Ascending aorta (tissue), 2 donors: ENCODE measurements at places on chromosomes 13 and 19. TPM values are rescaled to one million over a fixed set of nuclear protein-coding genes. Genes with fewer than 3 reads are reported as not detected.

BEST2 gene
- total RNA-seq = not detected

RPL28 gene
- total RNA-seq = 542 TPM

SLC7A9 gene
- not detected for total RNA-seq

GRCh38 chr13:74870865-74871264, 611.1 kb downstream of the TBC1D4 start:
- no peak for DNase-seq

GRCh38 chr13:66716538-66716937, 513.6 kb downstream of the PCDH9 start:
- DNase-seq = no peak

- DNase-seq = no peak
Measured at GRCh38 chr19:45590300-45591003, 5.8 kb upstream of the OPA3 start.

- no peak for DNase-seq
Measured at GRCh38 chr19:31483226-31483857, 134.1 kb upstream of the TSHZ3 start.

- DNase-seq = no peak
Measured at GRCh38 chr13:21638319-21639282, 32.3 kb upstream of the FGF9 start.

DNA sequence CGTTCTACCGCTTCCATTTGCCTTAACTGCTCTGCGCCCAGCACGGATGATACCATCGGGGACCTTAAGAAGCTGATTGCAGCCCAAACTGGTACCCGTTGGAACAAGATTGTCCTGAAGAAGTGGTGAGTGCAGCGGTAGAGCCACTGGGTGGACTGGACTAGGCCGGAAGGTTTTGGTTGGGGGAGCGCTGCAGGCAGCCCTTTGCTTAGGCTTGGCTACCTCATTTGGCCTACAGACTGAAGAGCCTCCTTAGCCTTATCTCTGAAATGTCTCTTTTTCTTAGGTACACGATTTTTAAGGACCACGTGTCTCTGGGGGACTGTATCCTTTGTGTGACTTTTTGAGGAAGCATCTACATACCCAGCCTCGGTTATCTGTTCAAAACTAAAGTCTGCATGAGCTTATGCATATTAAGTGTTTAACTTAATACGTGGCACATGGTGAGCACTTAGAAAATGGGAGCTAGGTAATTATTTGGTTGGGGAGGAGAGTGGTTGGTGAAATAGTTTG, 889 bp downstream of the UBL5 start:
- DNase-seq = no peak

DNA sequence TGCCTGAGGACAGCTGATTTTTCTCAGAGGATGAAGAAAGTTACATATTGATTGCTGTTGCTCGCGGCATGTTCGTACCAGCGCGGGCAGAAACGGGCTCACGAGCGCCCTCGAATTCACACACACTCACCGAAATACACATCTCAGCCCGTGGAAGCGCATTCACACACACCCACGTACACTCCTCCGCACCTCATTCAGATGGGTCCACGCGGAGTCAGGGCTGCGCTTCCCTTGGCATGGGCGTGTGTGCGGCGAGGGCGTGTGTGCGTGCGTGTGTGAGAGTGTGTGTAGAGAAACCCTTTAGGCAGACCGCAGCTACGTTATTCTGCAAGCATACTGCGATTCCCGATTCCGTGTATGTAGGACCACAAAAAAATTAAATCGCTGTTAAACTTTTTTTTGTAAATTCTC, 2.1 kb upstream of the PCDH17 start:
- no peak for DNase-seq

DNA sequence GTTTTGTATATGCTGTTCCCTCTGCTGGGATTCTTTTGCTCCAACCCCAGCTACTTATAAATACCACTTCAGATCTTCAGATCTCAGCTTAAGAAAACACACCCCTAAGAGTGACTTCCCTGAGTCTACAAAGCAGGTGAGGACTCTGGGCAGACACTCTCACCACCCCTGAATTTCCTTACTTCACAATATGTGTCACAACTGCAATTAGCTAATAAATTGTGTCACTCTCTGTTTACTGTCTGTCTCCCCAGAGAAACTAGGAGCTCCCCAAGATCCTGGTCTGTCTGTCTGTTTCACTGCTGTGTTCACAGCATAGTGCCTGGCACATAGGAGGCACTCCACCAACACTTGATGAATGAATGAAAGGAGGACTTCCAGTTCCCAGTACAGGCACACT, 14.4 kb downstream of the CEBPA start:
- no peak for DNase-seq

- DNase-seq = no peak
Measured at GRCh38 chr19:50494186-50495019, 16.6 kb downstream of the JOSD2 start.

DNA sequence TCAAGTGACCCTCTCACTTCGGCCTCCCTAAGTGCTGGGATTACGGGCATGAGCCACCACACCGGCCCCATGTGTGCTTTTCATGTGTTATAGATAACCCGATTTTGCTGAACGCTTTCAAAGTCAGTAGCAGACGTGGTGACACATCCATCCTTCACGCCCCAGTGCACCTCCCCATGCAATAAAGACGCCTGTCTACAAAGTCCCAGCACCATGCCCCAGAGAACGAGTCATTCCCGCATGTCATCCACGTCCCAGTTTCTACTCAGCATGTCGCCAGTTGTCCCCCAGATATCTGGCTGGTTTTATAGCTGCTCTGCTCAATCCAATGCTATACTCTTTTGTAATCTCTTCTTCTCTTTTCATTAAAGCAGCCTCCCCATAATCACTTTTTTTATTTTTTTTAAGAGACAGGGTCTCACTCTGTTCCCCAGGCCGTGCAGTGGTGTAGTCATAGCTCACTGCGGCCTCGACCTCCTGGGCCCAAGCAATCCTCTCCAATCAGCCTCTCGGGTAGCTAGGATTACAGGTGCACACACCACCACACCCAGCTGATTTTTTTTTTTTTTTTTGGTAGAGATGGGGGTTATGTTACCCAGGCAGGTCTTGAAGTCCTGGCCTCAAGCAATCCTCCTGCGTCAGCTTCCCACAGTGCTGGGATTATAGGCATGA, 42.5 kb downstream of the DNM2 start:
- no peak for DNase-seq

GRCh38 chr19:38202504-38202903, 21.5 kb downstream of the DPF1 start:
- no peak for DNase-seq

- DNase-seq = peak; percentile 80
Measured at GRCh38 chr19:13172346-13173138, 22.3 kb downstream of the IER2 start.

- no peak for DNase-seq
Measured at GRCh38 chr13:31250435-31250834, 50.7 kb downstream of the B3GLCT start.

DNA sequence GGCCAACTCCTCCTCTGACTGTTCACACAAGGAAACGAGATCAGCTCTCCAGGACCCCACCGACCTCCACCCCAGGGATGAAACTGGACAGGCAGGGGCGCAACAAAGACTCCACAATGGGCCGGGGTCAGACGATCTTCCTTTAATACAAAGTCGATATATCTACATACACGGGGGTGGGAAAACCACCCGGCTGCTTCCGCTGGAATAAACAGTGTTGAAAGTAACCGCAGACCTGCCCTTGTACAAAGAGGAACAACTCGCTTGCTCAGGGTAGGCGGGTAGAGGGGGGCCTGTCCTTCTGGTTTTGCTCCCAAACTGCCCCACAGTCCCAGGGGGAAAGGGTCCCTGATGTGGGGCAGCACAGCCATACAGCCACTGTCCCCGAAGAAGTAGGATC, 135.2 kb downstream of the PTPRS start:
- DNase-seq = no peak

DNA sequence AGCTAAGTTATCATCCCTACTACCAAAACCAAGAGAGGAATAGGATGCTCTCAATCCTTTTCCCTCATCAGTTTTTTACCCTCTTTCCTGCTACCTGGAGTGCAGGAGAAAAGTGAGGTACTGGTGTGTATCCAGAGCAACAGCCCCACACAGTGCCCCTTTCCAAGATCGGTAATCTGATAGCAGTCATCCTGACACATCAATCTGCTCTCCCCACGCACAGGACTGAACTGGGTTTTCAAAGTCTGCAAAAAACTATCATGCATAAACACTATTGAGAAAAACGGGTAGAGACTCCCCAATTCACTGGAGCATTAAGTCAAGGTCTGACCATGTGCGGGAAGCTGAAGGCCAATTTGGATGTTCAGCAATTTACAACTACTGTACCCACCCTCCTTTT, 284.8 kb downstream of the RBM26 start:
- no peak for DNase-seq
